ENCODE measurements at places on chromosomes 7 and 10.
A peak's percentile ranks its signal among the peaks of the same experiment; 100 is the strongest.

DNA sequence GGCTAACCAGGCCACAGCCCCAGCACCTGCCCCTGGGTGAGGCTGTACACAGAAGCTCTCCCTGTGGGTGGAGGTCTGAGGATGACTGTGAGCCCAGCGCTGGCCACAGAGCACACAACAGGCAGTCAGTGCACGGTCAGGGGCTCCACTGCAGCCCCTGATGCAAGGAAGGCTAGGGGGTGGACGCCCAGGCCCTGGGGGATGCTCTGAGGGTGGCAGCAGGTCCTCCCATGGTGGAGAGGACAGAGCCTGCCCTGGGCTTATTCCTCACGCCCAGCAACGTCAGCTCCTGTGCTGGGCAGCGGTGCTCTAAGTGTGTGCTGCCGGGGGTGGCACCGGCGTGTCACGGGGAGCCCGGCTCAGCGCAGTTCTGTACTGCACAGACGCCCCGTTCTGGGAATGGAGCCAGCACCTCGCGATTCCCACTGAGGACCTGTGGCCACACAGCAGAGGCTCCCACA, 223.2 kb downstream of the MAD1L1 start:
- no peak for DNase-seq

GRCh38 chr7:37095122-37095521, 353.5 kb downstream of the ELMO1 start:
- peak; percentile 14 for DNase-seq

DNA sequence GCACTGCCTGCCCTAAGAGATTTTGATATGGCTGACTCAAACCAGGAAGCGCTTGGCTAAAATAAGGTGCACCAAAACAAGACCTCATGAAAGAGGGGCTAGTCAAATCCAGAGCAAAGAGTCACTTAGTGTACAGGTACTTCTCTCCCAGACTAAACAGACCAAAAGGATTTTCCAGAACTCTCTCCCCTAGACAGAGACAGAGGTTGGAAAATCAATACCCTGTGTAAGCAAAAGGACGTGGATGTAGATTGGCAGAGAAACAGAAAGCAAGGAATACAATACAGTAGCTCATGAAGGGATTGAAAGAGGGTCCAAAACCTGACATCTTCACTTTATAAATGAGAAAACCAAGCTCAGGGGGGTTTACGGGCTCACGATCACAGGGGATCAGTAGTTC, 83.0 kb upstream of the LRRTM3 start:
- DNase-seq: no peak

DNA sequence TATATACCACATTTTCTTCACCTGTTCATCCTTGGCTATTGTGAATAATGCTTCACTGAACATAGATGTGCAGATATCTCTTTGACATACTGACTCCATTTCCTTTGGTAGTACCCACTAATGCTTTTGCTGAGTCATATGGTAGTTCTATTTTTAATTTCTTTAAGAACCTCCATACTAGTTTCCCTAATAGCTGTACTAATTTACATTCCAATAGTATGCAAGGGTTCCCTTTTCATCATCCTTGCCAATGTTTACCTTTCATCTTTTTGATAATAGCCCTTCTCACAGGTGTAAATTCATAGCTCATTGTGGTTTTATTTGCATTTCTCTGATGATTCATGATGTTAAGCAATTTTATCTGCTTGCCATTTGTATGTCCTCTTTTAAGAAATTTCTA, 159.9 kb downstream of the CALCR start:
- DNase-seq: no peak

DNA sequence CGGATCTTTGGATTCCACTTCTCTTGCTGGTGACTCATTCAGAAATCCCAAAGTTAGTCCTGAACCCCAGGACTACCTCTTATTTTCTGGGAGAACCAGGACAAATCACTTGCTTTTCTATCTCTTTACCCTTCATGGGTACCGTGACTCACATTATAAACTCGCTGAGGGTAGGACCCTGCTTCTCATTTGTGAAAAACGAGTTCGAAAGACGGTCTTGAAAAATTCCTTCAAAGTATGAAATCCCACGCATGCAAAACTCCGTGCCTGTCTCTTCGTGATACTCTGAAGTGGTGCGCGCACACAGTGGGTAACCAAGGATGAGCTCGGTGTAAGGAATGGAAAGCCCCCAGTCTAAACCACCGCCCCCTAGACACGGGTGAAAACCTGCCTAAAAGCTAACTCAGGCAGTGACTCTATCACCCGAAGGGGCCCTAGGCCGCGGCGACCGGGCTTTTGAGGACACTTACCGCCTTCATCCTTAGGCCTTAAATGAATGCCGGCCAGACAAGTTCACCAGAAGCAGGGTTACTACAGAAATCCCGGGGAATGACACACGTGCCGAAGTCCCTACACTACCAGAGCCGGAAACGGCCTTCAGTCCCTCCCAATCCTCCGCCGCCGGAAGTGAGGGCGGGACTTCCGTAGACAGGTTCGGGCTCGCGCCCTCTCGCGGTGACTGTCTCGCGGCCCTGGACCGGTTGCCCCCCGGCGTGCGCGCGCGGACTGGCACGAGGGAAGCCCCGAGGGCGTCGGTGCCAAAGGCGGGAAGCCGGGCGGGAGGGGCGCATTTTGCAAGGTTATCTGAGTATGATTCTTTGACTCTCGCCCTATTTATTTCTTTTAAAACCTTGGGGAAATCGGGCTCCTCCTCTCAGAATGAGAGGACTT, at the start of gene NOC3L:
TSS of gene NOC3L (minus strand) at position 580 of the 891 bp plus-strand sequence. CDS start at position 479, 101 bp downstream.
- peak; percentile 99 for DNase-seq

GRCh38 chr7:44066494-44067063, 1.2 kb upstream of the PGAM2 start:
- DNase-seq: no peak

DNA sequence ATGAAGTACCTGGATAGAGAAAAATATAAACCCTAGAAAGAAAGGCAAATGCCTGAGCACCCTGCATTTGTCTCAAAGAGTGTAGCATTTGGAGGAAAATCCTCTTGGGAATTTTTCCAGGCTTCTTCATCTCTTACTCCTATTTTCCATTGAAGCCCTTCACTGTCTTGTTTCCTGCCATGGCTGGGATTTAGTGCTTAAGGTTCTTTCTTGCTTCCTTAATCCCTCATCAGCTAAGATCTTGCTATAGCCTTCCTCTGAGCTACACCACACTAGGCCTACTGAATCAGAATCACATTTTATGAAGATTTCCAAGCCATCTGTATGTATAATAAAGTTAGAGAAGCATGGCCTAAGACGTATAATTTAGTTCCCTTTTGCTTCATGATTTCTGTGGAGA, 97.5 kb upstream of the PHYHIPL start:
- no peak for DNase-seq

GRCh38 chr7:14275356-14275755, 285.9 kb upstream of the ETV1 start:
- no peak for DNase-seq

DNA sequence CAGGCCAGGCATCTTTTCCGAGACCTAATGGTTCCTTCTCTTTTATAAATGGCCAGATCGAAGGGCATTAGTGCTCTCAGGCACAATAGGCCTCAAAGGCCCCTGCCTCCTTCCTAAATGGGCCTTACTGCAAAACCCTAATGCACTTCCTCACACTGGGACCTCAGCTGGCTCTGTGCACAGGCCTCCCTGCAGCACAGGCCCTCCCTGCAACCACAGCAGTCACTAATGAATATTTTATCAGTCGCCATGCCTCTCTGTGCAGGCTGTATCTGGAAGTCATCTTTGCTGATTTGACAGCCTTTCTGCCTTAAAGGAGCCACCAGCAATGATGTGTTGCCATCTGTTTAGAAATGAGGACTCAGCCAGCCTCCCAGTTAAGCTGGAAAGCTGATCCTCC, 54.9 kb upstream of the SDK1 start:
- DNase-seq: no peak

DNA sequence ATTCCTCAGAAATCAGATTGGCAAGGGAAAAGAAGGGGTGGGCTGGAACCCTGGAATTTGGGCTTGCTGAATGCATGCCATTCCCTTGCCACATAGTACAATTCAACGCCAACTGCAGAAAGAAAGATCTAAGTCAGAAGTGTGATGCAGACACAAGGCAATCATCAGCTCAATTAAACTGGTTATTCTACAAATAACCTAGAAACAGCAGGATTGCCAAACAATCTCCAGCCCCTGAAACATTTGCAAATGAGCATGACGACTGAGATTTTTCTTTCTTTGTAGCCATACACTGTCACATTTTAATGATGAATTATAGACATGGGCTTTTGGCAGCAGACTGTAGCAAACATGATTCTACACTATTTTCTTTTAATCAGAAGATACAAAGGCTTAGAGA, 16.5 kb upstream of the CREB5 start:
- no peak for DNase-seq

DNA sequence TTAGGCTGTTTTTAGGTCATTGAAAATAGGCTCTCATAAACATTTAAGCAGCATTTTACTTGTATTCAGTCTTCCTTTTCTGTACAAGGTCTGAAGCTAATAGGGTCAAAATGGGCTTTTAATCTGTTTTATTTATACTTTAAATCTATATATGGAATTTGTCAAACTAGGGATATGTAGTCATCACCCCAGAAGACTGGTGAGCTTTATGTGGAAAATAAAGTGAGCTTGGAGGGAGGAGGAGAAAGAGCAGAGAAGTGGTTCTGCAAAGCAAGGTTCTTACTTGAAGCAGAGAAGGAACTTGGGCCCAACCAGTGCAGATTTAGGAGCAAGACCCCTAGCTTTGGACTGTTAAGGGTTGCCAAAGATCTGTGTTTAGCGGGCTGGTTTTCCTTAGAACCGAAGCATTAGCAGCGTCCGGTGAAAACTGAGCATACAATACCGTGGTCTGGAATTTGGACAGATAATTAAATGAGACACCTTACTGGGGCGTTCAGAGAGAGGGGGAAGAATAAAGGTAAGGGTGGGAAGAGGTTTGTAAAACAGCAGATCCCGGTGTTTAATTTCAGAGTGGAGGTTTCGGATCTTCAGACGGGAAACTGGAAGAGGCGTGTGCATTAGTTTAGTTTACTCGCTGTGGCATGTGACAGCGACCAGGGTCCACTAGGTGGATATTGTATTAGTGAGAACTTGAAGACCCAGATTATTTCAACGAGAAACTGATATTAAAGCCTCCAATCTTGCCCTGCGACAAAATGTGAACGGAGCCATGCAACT, 2.4 kb downstream of the BAMBI start:
- no peak for DNase-seq

- DNase-seq: no peak
Observed at GRCh38 chr7:115273139-115273772, 351.4 kb downstream of the MDFIC start.

DNA sequence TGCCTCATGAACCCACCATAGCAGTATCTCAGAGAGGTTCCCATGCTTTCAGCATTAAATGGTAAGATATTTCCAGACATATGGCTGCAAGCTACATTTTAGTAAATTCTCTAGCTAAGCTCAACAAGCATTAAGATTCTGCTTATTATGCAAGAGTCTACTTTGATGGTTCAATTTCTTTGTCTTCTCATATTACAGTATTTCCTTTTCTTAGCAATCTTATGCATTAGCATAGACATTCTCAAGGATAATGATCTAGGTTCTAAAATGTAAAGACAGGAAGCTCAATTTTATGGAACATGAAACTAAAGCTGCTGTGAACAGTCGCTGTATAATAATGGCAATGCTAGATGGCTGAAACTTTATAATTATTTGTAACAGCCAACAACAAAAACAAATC, 39.2 kb downstream of the MEOX2 start:
- DNase-seq: no peak

DNA sequence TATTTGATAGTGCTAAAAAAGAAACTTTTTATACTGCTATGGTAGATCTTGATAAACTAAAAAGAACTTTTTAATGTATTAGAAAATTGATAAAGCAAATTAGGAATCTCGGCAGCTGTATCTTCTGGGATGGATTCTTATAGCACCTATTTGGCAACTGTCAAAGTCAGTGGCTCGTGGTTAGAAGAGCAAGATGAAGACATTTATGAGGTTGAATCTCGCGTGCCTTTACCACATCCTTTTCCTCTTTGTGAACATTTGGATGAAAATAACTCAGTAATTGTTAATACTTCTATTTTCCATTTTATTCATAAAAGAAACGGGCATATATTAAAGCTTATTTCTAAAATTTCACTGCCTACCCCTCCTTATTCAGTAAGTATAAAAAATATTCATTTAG, 76.2 kb downstream of the CYP51A1 start:
- DNase-seq: no peak

DNA sequence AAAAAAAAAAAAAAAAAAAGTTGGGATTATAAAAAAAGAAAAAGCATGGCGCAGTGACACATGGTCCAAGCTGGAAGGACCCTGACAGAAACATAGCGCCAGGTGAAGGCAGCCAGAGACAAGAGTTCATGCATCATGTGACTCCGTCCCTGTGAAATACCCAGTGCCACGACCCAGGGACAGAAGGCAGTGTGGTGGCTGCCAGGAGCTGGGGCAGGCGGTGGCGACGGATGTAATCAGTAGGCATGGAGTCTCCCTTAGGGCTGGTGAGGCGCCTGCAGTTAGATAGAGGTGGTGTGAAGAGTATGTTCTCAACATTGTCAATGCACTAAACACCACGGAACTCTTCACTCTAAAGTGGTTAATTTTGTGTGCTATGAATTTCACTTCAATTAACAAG, 43.9 kb downstream of the STK32C start:
- no peak for DNase-seq

- DNase-seq: peak; percentile 15
Observed at GRCh38 chr10:34235164-34235832, 579.8 kb downstream of the PARD3 start.

DNA sequence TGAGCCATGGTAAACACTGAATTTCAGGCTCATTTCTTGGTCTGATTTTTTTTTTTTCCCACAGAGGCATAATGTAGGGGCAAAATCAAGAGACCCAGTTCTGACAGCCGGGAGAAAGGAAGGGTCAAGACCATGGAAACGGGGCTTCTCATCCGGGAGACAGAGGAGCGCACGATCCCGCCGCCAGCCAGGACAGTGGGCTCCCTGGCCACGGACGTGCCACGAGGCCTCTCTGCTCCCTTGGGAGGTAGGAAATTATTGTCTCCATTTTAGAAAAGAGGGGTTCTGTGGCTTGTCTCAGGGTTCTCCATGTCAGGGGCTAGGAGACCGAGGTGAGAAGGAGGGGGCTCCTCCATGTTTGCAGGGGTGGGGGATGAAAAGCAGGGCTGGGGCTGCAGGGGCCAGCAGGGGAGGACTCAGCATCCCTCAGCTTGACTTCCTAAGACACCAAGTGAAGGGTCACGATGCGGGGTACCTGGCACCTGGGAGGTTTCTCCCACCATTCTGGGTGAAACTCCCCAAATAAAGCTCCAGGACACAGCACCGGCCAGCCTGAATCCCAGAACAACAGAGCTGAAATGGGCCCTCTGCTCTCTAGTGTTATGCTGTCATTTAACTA, 37.6 kb downstream of the PPIF start:
- no peak for DNase-seq

Measured in GM23338 (cell line).